ENCODE measurements at places on chromosomes 5 and 9.

DNA sequence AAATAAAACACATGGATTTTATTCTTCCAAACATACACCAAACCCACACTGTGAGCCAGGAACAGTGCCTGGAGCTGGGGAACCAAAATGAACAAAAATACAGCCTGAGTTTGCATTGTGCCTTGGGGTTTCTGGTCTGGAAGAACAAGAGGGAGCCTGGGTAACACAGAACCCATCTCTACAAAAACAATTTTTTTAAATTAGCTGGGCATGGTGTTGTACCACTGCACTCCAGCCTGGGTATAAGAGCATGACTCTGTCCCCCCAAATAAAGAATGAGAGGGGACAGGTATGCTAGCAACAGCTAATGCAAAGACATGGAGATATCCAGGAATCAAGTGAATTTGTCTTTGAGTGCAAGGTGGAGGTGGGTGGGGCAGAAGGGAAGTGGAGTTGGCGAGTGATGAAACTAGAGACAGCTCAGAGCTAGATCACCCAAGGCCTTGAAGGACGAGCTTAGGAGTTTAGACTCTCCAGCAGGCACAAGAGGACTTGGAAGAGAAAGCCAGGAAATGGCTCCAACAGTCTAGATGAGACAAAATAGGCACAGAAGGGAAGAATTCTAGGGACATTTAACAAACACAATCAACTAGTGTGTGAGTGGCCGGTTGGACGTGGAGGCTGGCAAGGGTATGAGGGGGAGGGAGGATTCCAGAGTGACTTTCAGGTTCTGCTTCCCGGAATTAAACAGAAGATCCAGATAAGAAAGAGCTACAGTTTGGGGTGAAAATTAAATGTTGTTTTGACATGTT lies 47.4 kb downstream of the FNBP1 start:
- DNase-seq, result no peak

- DNase-seq, result no peak
Observed at GRCh38 chr5:44046619-44047364, 342.4 kb downstream of the FGF10 start.

DNA sequence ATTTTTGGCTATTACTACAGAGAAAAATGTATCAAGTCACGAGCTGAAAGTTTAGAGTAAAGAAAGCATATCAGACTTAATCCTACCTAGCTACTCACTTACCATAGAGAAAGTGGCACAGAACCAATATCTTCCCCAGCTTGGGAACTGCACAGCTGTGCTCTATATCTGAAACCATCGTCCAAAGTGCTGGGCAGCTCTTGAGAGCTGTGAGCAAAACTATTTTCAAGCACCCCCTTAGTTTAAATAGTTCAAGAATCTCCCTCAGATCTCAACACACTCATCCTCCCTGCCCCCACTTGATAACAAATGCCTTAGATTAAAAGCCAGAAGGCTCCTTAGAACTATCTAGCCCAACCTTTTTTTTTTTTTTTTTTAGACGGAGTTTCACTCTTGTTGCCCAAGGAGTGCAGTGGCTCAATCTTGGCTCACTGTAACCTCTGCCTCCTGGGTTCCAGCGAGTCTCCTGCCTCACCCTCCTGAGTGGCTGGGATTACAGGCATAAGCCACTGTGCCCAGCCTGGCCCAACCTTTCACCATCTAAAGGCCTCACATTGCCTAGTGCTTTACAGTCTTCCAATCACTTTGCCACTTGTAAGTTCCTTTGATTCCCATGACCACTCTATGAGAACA lies 94.2 kb upstream of the APC start:
- no peak for DNase-seq

- DNase-seq, result no peak
Observed at GRCh38 chr9:105269593-105269992, 25.1 kb downstream of the SLC44A1 start.

DNA sequence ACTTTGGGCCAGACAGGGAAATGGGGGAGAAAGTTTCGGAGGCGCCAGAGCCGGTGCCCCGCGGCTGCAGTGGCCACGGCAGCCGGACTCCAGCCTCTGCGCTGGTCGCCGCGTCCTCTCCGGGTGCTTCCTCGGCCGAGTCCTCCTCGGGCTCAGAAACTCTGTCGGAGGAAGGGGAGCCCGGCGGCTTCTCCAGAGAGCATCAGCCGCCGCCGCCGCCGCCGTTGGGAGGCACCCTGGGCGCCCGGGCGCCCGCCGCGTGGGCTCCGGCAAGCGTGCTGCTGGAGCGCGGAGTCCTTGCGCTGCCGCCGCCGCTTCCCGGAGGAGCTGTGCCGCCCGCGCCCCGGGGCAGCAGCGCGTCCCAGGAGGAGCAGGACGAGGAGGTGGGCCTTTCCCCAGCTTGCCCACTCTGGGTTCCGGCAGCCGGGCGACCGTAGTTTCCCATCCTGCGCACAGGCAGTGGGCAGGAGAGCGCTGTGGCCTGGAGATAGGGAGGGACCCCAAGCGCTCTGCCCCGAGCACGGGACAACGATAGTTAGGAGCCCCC lies 516 bp downstream of the MAST4 start:
- no peak for DNase-seq

DNA sequence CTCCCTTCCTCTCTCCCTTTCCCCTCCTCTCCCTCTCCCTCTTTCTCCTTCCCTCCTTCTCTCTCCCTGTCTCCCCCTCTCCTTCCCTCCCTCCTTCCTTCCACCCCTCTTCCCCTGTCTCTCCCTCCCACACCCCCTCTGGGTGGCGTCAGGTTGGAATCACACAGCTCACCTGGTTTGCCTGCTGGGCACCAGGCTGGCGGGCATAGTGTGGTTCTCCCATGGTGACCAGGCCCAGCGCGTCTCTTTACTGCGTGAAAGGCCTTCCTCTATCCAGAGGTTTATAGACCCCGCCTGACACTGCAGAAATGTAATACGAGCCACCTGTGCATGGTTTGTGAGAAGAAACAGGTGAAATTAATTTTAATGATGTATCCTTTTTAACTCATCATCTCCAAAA lies 76.2 kb downstream of the MRPL36 start:
- no peak for DNase-seq

- no peak for DNase-seq
Observed at GRCh38 chr9:81650586-81651515, 38.5 kb downstream of the TLE1 start.

All from cortex of kidney (tissue), 1 donor.